ENCODE measurements at places on chromosomes 11 and 22.
A peak's percentile ranks its signal among the peaks of the same experiment; 100 is the strongest.

DNA sequence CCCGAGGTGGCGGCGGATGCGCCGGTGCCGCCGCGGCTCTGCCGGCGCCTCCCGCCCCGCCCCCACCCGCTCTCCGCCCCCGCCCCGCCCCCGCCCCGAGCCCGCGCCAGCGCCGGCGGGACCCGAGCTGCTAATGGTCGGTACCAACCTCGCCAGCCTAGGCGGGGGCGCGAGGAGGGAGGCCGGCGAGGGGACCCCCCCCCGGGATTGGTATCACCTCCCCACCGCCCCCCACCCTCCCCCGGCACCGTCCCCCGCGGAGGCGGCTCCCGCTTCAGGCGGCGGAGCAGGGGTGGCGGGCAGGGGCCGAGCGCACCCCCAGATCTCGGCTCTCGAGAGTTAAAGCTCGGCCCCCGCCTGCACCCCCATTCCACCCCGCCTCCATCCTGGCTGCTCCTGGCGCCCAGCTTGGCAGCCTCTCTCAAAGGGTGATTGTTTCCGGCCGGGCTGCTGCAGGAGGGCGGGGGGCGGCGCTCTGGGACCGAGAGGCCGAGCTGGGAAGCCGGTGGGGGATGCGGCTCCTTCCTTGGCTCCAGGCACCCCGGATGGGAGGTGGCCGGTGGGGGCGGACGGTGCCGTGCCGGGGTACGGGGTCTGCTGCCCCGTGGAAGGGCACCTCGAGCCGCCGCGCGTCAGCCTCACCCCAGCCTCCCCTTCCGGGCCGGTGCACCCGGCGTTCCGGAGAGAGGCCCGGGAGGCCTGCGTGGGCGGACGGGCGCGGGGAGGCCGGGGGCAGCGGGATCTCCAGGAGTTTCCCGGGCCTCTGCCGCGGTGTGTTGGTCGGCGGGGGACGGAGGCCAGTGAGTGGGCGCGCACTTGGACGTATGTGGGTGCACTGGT, at the start of gene B3GAT1:
B3GAT1 (minus strand) TSS at position 40 of the 840 bp plus-strand sequence. CDS start 24,583 bp downstream, outside the sequence.
- peak; percentile 22 for DNase-seq

- DNase-seq, result no peak
These were observed 32.6 kb downstream of the LMO2 start for GRCh38 chr11:33859306-33859705.

GRCh38 chr22:46064228-46064965, 85.9 kb upstream of the PPARA start:
- no peak for DNase-seq

DNA sequence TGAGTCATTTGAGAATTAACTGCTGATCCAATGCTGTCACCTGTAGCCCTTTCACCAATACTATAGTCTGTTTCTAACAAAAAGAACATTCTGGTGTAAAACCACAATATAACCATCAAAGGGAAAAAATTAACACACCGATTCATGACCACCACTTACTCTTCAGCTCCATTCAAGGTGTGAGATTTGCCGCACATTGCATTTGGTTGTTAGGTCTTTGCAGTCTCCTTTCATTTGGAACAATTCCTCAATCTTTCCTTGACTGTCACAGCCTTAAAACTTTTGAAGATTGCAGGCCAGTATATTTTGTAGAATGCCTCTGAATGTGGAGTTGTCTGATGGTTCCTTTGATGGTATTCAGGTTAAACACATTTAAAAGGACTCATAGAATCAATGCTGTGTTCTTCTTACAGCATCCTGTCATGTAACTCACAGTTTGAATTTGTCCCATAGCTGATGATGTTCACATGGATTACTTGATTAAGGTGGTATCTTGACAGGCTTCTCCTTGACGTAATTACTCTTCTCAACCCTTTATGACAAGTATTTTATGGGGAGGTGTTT, 63.6 kb downstream of the TNRC6B start:
- peak; percentile 31 for DNase-seq

DNA sequence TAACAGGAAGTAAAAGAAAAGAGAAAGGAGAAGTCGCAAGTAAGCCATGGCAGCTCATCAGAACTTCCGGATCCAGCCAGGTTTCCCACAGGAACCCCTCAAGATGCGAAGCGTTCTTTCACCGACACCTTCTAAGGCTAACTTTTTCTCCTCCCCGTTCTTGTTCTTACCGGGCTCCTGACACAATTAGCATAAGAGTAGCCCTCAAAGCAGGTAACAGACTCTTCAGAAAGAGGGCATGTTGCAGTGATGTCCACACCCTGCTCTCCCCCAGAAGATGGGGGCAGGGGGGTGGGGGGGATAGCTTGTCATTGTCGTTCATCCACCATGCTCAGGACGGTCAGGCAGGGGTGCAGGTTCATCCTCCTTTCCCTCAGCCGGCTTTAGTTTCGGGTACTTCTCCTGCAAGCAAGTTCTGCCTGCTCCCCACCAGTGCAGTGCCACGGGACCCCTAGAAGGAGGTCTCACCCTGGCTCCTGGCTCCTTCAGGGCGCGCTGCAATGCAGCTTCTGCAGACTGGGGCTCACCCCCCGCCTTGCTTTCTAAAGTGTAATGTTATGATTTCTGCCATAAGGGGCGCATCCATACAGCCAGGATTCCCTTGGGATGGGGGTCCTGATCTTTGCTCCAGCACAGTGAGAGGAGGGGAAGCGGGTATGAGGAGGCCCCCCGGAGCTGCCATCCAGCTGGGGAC, 2.3 kb downstream of the OPCML start:
- DNase-seq, result no peak

DNA sequence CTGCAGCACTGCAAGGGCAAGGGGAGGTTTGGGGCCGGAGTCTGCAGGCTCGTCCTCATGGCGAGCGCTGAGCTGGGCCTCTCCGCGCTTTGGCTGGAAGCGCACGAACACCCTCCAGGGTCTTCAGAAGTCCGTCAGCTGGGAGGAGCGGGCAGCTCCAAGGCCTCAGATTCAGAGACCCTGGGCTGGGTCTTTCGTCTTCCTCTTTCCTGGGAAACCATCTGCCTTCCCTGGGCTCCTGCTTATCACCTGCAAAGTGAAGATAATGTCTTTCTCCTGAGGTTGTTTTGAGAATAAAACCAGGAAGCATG, 525.6 kb downstream of the BRD1 start:
- no peak for DNase-seq

GRCh38 chr11:117958949-117959348, 27.2 kb upstream of the IL10RA start:
- no peak for DNase-seq

GRCh38 chr11:36007127-36007655, 63.3 kb downstream of the LDLRAD3 start:
- no peak for DNase-seq

DNA sequence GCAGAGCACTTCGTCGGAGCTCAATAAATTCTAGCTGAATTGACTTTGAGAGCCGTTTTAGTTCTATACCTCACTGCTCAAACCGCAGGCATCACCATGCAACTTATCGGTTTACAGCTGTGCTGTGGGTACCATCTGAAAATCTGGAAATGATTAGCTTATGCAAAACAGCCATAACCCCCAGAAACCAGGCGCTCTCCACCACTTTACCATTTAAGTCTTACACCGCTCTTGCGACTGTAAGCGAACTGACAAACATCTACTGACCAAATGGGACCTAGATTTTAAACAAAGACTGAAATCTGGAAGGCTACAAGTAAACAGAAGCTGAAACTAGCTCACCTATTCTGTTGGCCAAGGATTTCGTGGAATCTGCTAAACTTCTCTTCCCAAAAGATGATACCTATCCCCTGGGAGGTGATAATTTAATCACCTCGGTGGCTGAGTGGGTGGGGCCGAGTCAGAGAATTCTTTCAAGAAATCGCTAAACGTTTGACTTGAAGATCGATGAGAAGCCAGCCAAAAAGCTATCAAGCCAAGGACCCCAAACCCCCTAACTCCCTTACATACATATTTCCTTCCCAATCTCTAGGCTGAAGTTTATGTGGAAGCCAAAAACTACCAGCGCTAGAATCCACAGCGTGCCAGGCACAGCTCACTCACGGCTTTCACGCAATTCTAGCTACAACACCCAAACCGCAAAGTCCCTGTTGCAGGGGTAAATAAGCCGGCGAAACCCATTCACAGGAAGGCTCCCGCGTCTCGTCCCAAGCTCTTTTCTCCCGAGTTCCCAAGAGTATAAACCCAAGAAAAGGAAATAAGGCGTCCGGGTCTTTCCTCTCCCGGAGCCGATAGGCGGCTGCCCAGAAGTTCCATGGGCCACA, 644 bp downstream of the SPTY2D1 start:
- DNase-seq, result peak; percentile 44

- DNase-seq, result no peak
These were observed 53.2 kb downstream of the SPON1 start for GRCh38 chr11:14015711-14016110.

DNA sequence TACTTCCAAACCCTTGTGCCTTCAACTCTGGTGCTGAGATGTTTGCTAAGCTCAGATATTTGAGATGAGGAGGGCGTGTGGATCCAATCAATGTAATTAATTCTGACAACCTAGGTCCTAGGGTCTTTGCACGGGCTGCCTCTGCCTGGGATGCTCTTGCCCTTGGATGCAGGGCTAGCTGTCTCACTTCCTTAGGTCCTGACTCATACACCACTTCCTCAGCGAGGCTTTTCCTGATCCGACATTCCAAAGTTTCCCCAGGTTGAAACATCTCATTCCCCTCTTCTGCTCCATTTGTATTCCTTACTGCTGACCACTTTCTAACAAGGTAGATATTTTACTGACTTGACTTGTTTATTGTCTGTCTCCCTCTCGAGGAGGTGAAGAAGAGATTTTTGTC, 43.0 kb upstream of the NTM start:
- no peak for DNase-seq

GRCh38 chr11:124080327-124081001, 34.8 kb upstream of the VWA5A start:
- no peak for DNase-seq

DNA sequence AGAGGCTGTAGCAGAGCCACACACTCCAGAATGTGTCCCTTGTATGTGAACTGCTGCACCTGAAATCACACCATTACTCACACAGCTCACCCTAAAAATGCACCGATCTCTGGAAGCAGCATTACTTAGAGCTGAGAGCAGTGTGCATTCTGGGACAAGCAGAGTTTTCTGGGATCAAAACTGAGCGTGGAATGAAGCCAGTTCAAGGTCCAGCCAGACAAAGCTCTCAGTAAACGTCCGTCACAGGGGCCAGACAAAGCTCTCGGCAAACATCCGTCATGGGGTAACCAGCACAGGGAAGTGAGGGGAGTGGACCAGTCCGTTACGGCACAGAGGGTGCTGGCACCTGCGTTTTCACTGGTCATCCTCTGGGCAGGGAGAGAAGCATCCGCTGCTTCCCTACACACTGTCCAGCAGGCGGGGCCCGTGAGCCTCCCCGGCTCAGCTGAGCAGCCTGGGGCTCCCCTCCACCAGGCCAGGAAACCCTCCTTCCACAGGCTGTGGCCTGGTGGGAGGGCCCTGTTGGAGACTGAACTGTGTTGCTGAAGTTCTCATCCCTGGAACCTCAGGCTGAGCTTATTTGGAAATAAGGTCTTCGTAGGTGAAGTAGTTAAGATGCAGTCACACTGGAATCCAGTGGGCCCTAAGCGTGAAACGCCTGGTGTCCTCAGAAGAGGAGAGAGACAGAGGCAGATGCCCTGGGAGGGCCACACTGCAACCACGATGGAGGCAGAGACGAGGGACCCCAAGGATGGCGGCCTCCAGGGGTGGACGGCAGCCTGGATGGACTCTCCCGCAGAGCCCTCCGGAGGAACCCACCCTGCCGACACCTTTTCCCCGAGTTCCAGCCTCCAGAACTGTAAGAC, 883.9 kb downstream of the BRD1 start:
- no peak for DNase-seq

GRCh38 chr11:15772981-15773380, 583.4 kb downstream of the SOX6 start:
- no peak for DNase-seq

DNA sequence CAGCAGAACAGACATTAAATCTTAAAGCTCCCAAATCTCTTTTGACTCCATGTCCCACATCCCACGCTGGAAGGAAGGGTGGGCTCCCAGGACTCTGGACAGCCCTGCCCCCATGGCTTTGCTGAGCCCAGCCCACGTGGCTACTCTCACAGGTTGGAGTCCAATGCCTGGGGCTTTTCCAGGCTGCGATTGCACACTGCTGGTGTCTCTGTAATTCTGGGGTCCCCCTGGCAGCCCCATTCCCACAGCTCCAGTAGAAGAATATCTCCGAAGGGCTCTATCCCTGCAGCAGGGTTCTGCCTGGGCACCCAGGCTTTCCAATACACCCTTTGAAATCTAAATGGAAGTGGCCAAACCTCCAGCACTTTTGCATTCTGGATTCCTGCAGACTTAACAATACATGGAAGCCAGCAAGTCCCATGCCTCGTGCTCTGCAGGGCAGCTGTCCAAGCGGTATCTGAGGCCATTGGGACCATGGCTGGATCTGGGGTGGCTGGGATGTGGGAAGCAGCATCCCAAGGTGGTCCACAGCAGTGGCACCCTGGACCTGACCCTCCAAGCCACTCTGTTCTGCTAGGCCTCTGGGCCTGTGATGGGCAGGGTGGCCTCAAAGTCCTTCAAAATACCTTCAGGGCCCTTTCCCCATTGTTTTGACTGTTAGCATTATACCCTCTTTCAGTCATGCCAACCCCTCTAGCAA, 47.9 kb upstream of the TH start:
- DNase-seq, result no peak

DNA sequence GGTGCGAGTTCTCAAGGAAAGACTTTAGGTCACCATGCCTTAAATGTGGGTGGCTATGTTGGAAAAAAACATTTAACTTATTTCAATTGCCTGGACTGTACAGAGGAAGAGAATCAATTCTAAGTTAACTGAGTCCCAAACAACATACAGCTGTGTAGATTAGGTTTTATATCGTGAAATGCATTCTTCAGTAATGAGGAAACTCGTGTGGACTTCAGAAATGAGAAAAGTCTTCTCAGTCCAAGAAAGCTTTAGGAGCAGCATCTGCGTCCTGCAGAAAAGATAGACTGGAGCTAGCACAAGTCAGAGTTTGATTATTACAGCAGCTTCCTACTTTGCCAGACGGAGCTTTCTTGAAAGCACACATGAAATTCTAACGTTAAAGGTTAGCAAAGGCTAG, 673.0 kb downstream of the OPCML start:
- DNase-seq, result no peak

DNA sequence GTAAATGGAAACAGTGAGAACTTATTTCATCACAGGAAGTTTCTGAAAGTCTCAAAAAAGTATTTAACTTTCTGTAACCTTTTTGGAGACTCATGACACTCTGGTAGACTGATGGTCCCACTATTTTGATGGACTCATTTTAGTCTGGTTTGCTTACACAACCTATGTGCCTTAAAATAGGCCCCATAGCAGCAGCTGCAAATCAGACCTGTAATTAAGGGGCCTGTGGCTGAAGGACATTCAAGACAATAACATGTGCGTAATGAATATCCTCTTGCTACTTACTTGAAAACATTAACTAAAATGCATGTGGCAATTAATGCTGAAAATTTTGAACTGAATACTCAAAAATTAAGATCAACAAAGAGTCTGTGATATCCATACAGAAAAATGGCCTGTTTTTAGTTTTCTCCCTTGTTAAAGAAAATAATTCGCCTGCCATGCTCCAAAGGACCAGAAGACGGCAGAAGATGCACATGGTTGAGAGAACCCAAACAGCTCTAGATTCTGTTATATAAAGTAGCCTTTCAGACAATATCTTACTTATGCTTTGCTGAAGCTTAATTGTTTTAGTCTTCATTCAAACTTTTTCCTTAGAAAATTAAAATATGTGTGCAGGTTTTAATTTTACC, 568.5 kb downstream of the KCNA4 start:
- no peak for DNase-seq

- DNase-seq, result no peak
These were observed 117.8 kb downstream of the NTM start for GRCh38 chr11:131488238-131488637.
